HAP-1 (cell line): ENCODE measurements at places on chromosomes 5 and 9.
A peak's percentile ranks its signal among the peaks of the same experiment; 100 is the strongest.

GRCh38 chr5:92884469-92884868 lies 696.5 kb downstream of the NR2F1-AS1 start:
- DNase-seq = no peak

DNA sequence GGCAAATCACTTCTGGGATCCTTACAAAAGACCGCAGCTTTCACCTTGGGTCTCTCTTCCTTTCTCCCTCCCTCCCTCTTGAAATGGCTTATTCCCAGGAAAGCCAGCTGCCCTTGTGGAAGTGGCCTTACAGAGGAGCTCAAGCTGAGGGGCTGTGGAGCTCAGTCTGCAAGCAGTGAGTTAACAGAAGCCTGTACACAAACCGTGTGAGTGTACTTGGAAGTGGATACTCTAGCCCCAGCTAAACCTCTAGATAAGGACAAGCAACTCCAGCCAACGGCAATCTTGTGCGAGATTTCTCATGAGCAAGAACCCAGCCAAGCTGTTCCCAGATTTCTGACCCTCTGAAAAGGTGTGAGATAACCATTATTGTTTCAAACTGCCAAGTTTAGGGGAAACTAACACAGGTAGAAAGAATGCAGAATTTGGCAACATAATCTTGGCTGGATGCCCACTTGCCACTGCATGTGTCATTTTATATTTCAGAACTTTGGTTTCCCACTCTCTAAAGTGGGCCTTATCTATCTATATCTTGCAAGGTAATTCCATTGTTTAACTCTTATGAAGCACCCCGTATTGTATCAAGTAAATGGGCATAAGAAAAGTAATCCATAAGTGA lies 85.6 kb downstream of the CDH18 start:
- no peak for DNase-seq

GRCh38 chr5:64977779-64978178 lies 209.0 kb downstream of the CWC27 start:
- DNase-seq = no peak

DNA sequence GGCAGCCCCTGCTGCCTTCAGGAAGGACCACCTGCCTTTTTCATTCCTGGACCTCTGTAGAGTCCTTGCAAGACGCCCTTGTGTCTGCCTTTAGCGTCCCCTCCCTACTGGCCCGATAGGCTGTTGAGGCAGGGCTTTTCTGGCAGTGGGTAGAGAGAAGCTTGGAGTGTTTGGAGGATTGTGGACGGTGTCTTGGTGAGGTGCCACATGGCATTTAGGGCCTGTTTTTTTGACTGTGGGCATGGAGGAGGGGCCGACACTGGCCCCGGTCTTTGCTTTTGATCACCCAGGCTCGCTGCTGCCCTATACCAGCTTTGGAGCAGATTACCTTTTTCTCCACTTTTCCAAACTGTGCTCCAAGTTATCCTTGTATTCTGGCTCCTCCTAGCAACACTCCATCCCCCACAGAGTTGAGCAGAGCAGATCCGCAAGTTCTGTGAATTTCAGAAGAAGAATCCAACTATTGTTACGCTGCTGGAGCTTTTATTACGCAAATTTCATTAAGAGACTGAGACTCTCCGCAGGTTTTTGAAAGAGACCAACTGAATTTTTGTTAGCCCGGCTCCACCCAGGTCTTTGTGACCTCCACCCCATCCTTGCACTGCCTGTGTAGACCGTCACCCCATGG lies 34.8 kb upstream of the PRDM12 start:
- DNase-seq = peak; percentile 90

DNA sequence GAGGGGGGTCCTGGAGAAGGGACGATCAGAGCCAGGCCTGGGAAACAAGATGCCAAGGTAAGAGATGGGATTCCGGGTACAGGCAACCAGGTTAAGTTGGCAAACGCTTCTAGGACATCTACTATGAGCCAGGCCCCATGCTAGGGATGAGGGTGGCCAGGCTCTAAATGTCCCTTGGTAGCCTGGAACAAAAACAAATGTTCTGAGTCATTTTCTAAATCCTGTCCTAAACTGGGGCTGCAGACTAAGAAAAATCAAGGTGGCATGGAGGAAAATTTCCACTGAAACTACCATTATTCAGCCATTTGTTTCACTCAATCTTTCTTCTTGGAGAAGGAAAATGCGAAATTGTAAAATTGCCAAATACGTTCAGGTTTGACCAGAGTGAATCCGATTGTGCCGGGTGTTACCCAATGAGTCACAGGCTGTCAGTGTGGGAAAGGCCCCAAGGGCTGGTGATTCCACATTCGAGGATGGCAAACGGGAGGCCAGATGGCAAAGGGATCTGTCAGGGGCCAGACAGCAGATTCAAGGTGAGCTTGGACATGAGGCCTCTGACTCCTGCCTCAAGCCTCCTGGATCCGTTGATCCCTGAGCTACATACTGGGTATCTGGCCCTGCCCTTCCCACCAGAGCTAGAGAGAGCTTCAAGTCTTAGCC lies 57.6 kb downstream of the PAX5 start:
- DNase-seq = no peak

DNA sequence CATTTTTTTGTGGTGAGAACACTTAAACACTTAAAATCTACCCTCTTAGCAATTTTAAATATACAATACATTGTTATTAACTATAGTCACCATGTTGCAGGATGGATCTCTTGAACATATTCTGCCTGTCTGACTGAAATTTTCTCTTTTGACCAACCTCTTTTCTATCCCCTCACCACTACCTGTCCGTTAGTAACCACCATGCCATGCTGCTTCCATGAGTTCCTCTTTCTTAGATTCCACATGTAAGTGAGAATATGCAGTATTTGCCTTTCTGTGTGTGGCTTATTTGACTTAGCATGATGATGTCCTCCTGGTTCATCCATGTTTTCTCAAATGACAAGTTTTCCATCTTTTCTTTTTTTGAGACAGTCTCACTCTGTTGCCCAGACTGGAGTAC lies 48.5 kb upstream of the NAA35 start:
- no peak for DNase-seq

GRCh38 chr5:132115375-132115774 lies 41.8 kb downstream of the CSF2 start:
- no peak for DNase-seq

DNA sequence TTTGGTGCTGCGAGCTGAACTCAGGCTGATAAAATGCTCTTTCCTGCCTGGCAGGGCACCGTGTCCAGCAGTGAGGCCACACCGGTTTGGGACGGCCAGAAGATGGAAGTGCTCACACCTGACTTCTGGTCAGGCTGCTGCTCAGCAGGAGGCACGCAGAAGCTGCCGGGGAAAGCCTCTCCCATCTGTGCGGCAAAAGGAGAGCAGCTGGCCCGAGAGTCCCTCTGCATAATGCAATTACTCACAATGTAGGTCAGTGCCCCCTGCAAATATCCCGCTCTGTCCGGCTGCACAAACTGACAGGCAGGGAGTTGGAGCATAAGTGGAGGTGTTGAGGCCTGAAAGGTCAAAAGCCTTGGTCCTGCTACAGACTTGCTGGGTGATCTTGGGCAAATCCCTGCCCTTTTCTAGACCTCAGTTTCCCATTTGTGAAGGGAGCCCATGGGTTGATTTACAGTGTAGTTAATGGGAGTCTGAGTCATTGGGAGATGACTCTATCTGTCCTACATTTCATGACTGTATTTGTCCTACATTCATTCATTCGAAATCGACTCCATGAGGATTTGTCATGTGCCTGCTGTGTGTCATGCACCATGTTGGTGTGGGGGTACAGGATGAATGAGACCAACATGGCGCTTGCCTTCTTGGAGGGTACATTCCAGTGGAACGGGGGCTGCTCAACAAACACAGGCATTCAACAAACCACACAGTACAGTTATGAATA lies 61.8 kb upstream of the TBC1D2 start:
- DNase-seq = no peak

GRCh38 chr5:180668835-180669596 lies 19.6 kb upstream of the FLT4 start:
- no peak for DNase-seq

DNA sequence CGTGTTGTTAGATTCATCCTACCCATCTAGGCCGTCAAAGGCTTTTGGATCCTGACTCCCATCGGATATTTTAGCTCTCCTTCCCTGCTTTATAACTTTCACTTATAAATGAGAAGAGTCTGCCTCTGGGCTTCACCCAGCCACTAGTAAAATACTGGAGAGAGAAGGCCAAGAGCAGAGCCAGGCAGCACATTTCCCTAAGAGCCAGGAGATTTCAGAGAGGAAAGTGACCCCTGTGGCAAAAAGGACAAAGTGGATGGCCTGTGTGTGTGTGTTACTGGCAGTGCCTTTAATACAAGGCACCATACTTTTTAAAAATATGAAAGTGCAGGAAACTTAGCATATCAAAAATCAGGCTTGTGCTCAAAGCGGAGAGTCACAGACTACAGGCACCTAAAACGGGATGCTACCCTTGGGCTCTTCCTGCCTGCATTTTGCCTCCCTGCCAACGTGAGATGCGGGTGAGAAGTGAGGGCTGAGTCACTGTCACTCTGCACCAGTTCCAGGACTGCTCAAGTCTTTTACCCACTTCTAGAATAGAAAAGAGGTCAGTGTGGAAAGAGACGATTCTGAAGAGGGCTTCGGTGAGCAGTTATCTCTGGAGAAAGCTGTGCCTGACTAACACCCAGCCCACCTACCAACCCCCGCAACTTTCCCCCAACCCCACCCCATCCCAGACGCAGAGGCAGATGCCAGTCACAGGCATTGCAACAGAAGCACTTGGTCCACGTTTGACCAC lies 15.9 kb downstream of the NFIL3 start:
- no peak for DNase-seq

- no peak for DNase-seq
These were observed 1.4 kb downstream of the HDHD3 start for GRCh38 chr9:113375057-113376023.

DNA sequence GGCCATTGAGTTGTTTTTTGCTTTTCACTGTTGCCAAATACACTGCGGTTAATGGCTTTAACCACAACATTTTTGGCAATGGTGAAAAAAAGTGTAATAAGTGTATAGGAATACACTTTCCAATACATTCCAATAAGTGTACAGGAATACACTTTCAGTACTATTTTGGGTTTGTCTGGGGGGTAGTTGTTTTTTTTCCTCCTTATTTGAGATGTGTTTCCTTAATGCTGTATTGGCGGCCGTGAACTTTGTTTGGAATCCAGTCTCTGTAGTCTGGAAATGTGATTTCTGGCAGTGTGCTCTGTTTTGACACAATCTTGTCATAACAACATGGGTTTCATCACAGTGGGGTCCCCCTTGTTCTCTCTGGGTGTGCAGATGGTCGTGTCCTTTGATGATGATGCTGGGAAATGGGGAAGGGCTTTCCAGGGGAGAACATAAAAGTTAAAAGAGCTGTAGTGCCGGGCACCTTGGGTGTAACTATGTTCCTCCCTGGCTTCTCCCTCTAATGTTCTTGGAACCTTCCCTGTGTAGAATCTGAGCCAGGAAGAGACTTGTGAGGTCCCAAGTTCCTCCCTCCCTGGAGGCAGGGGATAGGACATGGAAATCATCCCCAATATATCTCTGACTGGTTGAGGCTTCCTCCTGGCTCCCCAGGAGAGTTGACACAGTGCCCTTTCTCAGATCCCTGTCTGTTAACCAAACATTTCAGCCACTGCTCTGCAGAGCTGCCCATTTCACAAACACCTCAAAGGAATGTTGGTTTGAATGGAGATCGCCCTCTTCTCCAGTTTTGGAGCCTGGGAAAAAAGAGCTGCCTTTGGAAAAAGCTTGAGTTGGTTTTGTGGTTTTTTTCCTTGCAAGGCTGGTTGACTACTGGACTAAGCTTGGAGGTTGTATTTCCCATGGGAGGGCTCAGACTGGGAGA lies 44.8 kb downstream of the RCL1 start:
- DNase-seq = no peak

DNA sequence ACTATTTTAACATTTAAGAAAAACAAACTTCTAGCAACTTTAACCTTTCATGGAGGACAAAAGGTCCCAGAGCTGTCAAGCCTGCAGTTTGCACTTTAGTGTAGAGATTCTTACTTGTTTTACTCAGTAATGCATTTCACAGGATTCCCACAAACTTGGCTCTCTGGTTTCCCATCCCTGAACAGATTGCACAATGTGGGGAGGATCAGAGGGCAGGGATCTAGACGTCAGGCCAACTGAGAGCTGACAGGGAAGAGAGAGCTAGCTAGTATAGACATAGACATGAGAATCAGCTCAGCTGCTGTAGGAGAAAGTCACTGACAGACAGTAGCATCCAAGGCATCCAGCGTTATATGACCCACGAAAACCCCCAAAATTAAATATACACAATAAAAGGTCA lies 20.9 kb upstream of the BNIP1 start:
- no peak for DNase-seq

DNA sequence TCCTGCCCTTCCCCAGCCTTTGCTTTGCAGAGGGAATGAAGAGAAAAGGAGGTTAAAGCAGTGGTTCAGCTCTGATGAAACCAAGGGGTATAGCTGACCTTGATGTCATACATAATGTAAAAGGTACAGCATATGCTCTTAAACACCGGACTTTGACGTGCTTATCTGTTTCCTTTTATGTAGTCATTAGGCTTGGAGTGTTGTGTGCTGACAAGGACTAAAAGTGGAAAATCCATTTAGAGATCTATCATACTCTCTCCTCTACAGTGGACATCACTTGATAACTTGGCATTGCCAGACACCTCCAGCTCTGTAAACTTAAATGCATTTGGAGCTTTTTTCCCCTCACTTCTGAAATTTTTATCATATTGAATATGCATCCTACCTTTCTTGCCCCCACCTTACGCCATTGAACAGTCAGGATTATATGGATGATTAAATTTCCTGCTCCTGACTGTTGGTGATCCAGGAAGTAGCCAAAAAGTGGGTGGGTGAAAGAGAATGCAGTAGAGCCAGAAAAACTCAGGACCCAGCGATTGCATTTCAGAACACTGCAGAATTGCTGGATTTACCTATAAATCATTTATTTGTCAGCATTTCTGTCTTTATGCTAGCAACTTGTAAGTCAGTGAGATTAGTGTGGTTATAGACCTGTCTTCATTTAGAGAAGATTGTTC lies 4.1 kb downstream of the TNFAIP8 start:
- no peak for DNase-seq

DNA sequence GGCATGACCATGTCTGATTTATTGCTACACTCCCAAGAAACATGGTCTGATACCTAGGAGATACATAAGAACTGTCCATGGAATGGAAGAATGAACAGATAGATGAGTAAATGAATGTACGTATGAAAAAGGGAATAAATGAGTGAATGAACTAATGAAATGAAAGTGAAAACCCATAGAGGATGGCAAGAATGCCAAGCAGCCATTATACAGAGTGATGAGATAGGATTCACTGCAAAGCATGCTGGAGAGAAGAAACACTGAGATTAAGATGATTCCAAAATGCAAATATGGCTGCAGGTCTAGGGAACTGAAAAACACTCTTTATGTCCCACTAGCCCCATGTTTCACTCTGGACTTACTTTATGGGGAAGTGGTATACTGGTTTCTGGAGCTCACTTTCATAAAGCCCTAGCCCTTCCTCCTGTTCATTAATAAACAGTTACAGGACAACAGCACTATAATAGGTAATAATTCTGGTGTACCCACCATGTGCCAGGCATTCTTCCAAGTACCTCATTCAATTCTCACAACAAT lies 170.3 kb upstream of the RAD23B start:
- no peak for DNase-seq

DNA sequence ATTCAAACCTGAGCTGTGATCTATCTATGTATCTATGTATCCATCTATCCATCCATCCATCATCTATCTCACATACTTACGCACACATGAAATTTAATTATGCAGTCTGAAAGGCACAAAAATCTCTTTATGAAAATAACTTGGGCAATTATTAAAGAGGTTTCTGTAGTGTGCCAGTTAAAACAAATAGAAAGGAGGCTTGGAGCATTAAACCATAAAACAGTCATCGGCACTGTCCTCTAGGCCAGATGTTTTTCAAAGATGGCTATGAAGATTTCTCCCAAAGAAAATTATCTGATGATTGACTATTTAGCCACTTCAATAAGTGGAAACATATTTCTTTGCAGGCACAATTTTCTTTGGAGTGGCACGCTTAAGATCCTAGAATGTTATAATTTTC lies 392.5 kb upstream of the RPS23 start:
- no peak for DNase-seq
